Globus pallidus (tissue), 1 donor: ENCODE measurements at places on chromosomes 1 and 21.

DNA sequence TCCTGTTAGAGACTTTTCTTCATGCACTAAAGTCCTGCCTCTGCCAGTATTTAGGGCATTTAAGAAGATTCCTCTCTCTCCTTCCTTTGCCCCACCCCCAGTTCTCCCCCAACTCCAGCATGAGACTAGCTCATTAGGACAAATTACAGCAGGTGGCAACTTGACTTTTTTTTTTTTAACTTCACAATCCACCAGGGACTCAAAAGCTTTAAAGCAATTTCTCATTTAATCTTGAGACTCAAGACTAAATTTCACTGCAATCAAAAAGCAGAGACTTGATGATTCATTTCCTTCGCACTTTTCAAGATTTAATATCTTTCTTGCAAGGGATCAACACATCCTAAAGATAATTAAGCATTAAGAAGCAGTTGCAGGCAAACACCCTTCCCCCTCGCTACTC is 74.9 kb downstream of the WLS start:
- DNase-seq, result no peak

DNA sequence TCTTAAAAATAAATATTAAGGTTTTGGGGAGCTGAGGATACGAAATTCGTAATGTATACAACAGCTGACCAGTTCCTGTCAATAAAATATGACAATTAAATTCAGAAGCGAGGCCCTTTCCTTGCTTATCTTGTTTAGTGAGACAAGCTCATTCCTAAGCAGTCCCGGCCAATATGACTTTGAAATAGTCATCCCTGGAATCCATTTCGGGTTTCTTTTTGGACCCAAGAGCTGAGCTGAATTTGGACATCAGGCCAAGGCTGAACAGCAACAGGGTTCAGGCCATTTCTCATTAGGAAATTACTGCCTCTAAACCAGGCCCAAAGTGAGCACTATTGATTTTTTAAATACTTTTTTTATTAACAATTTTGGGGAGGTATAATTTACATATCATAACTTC is 17.3 kb upstream of the FMN2 start:
- no peak for DNase-seq

GRCh38 chr1:222390181-222390580 is 157.7 kb downstream of the HHIPL2 start:
- DNase-seq, result no peak

GRCh38 chr1:225770561-225771248 is 6.9 kb upstream of the SRP9 start:
- DNase-seq, result no peak

GRCh38 chr21:33522953-33523349 is 19.0 kb downstream of the GART start:
- DNase-seq, result no peak
